ENCODE measurements at places on chromosomes 4 and X.

DNA sequence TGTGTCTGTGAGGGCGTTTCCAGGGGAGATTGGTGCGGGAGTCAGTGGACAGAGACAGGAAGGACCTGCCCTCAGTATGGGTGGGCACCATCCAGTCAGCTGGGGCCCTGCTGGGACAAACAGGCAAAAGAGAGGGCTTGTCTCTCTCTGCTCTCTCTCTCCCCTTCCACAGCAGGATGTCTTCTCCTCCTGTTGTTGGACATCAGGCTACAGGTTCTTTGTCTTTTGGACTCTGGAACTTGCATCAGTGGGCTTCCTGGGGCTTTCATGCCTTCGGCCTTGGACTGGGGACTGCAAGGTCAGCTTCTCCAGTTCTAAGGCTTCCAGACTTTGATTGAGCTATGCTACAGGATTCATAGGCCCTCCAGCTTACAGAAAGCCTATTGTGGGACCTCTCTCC lies 59.6 kb downstream of the ADGRA3 start:
- DNase-seq, result no peak
- no peak overlapping the region for H3K4me3 ChIP-seq
- H3K27me3 ChIP-seq, result no peaks in the 10 kb centered on the region

- no peaks in the 10 kb centered on the region for H3K4me1 ChIP-seq
- no peak overlapping the region for H3K4me3 ChIP-seq
- H3K36me3 ChIP-seq, result no peaks in the 10 kb centered on the region
- H3K27ac ChIP-seq, result no peak overlapping the region
- no peak for DNase-seq
- H3K27me3 ChIP-seq, result no peaks in the 10 kb centered on the region
These were observed 2086.5 kb upstream of the TENM3 start for GRCh38 chr4:180156684-180157083.

- no peaks in the 10 kb centered on the region for H3K27me3 ChIP-seq
- no peaks in the 10 kb centered on the region for H3K4me1 ChIP-seq
- no peaks in the 10 kb centered on the region for H3K36me3 ChIP-seq
- H3K4me3 ChIP-seq, result no peak overlapping the region
- no peak overlapping the region for H3K27ac ChIP-seq
These were observed 88.4 kb downstream of the FRMPD3 start for GRCh38 chrX:107537815-107538214.

- no peaks in the 10 kb centered on the region for H3K4me1 ChIP-seq
- DNase-seq, result no peak
- no peak overlapping the region for H3K4me3 ChIP-seq
- H3K27me3 ChIP-seq, result no peaks in the 10 kb centered on the region
- no peak overlapping the region for H3K27ac ChIP-seq
These were observed 500.2 kb downstream of the IDS start for GRCh38 chrX:149004936-149005335.

GRCh38 chr4:115323106-115323707 lies 209.8 kb upstream of the NDST4 start:
- no peak overlapping the region for H3K4me3 ChIP-seq
- no peaks in the 10 kb centered on the region for H3K36me3 ChIP-seq
- no peaks in the 10 kb centered on the region for H3K4me1 ChIP-seq
